ENCODE measurements at places on chromosomes 2 and 18.
A peak's percentile ranks its signal among the peaks of the same experiment; 100 is the strongest.

GRCh38 chr2:224145751-224146355, 106.8 kb upstream of the SERPINE2 start:
- no peak for DNase-seq

- no peak for DNase-seq
Measured at GRCh38 chr18:48548011-48548771, 9.4 kb downstream of the CTIF start.

GRCh38 chr18:25921677-25922421, 168.6 kb downstream of the SS18 start:
- peak; percentile 1 for DNase-seq

DNA sequence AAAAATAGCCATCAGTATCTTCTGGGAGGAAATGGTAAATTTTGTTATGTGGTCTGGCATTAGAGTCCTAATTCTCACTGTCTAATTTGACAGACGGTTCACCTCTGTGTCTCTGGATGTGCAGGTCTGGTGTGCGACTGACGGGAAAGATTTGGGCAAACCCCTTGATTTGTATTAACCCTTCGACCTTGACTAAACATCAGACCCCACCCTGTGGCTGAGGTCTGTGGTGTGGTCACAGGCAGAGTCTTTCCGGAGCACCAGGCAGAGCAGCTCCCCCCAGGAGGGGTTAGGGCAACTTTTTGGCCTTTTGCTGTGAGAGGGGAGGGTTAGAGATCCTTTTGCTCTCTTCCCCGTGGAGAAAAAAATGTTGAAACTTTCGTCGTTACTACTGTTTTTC, 6.4 kb downstream of the TWIST2 start:
- no peak for DNase-seq

GRCh38 chr2:223797811-223798721, 39.3 kb downstream of the AP1S3 start:
- DNase-seq: no peak

GRCh38 chr2:165872101-165872791, 78.2 kb upstream of the GALNT3 start:
- DNase-seq: no peak

GRCh38 chr18:77118256-77119090, 14.1 kb downstream of the MBP start:
- no peak for DNase-seq

GRCh38 chr2:73903313-73903712, 10.5 kb downstream of the ACTG2 start:
- no peak for DNase-seq

DNA sequence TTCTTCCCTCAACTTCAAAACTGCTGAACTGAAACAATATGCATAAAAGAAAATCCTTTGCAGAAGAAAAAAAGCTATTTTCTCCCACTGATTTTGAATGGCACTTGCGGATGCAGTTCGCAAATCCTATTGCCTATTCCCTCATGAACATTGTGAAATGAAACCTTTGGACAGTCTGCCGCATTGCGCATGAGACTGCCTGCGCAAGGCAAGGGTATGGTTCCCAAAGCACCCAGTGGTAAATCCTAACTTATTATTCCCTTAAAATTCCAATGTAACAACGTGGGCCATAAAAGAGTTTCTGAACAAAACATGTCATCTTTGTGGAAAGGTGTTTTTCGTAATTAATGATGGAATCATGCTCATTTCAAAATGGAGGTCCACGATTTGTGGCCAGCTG, 8.4 kb downstream of the HOXD8 start:
- no peak for DNase-seq

GRCh38 chr18:27008575-27008974, 143.1 kb upstream of the AQP4 start:
- DNase-seq: no peak

DNA sequence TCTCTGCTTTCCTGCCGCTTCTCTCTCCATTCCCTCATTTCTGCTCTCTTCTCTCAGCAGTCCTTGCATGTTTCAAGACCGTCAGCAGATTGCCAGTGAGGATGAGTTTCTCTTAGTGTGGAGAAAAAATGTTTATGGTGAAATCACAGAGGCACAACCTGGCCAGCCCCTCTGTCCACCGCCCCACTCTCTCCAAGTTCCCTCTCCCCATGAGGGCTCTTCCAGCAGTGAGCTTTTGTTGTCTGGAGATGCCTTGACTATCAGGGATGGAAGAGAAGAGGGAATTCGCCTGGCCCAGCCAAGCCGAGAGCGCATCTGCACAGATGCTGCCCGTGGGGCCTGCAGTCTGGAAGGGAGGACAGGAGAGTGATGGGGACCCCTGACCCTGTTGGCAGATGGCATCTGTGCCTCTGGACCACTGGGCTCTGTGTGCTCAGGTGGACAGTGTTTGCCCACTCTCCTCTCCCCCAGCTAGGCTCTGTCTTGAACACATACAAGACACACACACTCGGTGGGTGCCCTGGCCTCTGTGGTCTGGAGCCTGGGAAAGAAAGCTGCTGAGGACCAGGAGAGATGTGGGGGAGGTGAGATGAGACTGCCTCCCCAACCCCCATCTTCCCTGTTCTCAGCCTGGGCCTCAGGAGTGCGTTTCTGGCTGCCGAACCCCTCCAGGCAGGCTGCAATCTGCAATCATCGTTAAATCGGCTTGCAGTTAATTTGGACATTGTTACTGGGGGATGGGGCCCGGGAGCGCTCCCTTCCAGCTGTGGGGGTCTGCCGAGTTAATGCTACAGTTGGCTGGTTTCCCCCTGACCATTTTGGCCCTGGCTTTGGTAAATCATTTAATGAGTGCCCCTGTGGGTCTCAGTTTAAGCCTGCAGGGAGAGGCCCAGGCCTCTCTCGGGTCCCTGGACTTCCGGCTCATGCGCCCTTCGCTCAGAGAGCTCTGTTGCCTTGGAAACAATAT, 4.5 kb downstream of the ITM2C start:
- no peak for DNase-seq

- no peak for DNase-seq
Measured at GRCh38 chr2:181910028-181910831, 18.7 kb downstream of the ITPRID2 start.

DNA sequence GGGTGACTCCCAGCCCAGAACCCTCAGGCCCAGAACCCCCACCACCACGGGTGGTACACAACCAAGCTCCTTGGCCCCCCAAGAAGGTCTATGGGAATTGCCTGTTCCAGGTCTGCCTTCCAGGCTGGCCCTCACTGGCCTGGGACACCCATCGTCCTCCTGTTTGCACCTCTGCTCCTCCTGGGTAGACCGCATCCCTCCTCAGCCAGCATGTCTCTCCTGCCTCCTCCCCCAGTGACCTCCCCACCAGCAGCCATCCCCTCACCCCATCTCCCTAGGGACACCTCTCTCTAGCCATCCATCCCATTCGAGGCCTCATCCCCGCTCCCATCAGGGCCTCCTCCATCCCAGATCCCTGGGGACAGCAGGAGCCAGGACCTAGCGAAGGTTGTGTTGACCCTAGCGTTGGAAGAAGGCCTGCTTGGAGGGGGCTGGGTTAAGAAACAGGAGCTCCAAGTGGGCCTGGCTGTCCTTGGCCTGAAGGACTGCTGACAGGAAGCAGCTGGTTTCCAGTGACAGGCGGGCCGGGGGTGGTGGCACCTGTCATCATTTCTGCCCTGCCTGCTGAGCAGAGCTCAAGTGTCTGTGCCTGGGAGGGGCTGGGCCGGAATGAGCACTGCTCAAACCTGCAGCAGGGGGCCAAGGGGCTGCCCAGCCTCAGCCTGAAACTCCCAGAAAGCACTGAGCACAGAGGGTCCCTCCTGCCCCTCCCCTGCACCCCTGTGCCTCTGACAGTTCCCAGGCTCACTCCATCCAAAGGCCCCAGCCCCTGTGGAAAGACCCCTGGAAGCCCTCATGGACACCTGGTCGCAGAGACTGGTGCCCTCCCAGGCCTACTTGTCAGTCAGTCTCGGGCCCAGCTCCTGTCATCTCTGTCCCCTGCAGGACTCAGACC, 96.0 kb upstream of the OTOS start:
- DNase-seq: no peak

DNA sequence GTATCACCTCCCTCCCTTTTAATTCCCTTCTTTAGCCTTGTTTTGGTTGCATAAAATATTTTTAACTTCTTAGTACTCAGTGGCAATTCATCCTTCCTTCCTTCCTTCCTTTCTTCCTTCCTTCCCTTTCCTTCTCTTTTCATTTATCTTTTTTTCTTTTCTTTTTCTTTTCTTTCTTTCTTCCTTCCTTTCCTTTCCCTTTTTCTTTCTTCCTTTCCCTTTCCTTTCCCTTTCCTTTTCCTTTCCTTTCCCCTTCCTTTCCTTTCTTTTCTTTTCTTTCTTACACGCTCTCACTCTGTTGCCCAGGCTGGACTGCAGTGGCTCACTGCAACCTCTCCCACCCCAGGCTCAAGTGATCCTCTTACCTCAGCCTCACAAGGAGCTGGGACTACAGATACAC, 160.2 kb downstream of the GREB1L start:
- no peak for DNase-seq

- DNase-seq: no peak
Measured at GRCh38 chr18:39296293-39296888, 1730.8 kb upstream of the CELF4 start.

GRCh38 chr2:95158891-95159619, 593 bp downstream of the ZNF514 start:
- no peak for DNase-seq

GRCh38 chr2:236177604-236177966, 9.4 kb upstream of the GBX2 start:
- DNase-seq: no peak

GRCh38 chr2:46945671-46946070, 30.1 kb upstream of the MCFD2 start:
- no peak for DNase-seq

DNA sequence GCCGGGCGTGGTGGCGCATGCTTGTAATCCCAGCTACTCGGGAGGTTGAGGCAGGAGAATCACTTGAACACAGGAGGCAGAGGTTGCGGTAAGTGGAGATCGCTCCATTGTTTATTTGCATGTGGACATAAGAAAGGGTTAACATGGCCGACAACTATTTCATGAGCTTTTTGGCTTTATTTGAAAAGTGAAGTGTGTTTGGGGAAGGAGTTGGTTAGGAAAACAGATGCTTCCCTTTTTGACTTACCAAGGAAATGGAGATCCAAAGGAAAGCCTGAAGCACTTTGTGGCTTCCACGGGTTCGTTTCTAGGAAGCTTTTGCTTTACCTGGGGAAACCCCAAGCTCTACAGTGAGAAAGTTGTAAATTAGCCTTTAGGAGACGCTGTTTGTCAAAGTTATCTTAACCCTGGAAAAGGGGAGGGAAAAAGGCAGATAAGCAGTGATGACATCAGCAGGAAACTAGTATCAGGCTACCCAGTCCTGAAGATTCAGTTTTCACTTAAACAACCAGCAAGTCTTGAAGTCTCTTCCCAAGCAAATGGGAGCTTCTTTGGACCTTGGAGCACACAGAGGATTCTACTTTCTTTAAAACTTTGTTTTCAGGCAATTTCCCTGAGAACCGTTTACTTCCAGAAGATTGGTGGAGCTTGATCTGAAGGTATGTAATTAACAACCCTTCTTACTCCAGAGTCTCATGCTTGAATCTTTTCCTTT, at the start of gene CASP10:
CASP10 (plus strand) TSS at position 492 of the 715 bp plus-strand sequence. CDS start 2,637 bp downstream, outside the sequence.
- no peak for DNase-seq

DNA sequence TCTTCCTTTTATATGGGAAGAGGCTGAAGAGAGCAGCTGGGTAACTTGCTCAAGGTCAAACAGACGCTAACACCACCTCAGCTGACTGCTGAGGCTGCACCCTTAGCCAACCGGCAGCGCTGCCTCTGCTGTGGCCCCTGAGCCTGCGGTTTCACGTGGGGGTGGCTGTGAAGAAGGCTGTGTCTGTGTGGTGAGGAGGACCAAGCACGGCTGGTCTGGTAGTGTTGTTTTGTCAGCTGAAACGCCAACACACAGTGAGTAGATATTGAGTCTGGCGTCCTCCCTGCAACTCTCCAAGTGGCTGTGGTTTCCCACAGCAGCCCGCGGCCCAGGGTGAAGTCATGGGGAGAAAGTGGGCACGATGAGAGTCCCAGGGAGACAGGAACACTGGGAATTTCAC, 69.6 kb downstream of the THNSL2 start:
- DNase-seq: no peak

- no peak for DNase-seq
Measured at GRCh38 chr2:157218911-157219310, 38.6 kb upstream of the GALNT5 start.

DNA sequence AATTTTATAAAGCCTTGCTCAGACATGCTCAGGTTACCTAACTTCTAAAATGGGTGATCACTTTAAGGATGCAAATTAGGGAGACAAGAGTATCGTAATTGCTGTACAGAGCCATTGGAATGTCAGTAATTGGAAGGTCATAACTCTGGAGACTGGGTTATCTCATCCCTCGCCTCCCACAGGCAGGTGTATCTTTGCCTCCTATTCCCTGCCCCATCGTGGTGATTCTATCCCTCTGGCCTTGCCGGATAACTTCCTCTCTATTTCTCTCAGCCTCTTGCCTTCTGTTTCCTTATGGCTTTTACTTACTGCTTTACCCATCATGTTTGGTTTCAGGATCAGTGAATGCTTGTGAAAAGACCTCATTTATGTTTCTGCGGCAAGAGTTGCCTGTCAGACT, 2.5 kb downstream of the PDK1 start:
- no peak for DNase-seq

DNA sequence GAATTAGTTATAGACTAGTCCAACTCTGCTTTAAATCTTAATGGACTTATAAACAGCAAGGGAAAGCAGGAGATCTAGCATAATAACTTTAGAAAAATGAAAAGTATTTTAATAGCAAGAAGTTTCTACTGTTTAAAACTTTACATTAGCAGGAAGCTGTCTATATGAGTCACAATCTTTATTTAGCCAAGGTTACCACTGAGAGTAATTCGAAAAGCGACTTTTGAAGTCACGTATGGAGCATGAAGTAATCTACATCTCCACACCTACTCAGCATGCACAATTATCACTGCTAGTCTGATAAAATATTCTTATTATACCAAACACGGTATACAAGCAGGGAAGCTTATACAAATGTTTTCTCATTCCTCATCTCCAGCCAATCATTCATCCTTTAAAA, 515.4 kb upstream of the SOX11 start:
- DNase-seq: no peak

All from stimulated activated CD8-positive, alpha-beta memory T cell treated with anti-CD3 and anti-CD28 coated beads, Interleukin-15, amount 100 ng/mL, for 4 hours (primary cell).